ENCODE measurements at places on chromosomes 12 and 14.

DNA sequence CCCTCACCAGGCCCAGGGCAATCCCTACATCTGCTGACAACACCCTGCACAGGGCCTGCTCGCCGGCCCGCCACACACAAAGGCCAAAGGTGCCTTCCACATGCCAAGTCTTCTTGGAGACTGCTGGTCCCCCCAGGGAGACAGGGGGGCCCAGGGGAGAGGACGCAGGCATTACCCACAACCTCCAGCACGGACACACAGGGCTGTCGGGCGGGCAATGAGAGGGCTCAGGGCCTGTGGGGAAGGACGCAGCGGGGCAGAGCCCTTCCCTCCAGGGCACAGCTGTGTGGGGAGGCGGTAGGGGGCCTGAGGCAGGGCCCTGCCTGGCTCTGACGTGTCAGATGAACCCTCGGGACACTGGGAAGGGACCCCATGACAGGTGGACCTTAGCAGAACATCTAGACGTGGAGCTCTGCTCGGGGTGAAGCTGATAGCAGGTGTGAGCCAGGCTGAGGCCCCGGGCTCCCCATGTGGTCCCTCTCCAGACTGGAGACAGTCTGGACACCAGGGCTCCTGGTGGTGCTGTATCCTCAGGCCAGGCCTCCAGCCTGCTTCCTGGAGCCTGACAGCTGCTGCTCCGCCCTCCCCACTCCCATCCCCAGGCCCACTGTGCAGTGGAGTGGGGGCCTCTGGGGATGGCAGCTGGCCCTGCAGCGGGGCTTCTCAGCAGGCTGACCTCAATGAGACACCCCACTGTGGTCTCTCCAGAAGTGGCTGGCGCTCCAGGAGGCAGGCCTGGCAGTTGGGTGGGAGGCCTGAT, 31.6 kb upstream of the NUDT14 start:
- no peak for DNase-seq

DNA sequence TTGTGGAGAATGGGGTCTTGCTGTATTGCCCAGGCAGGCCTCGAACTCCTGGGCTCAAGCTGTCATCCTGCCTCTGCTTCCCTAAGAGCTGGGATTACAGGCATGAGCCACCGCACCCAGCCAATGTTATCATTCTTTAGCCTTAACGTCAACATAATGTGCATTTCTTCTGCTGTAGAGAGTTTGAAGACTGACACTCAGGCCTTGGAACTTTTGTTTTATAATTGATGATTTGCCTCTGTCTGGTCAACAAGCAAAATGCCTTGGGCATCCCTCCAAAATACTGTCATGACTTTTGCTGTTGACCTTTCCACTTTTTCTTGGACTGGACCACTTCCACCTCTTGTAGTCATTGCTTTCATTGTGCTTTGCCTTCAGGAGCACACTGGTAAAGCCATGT, 29.0 kb downstream of the FAM234B start:
- no peak for DNase-seq

DNA sequence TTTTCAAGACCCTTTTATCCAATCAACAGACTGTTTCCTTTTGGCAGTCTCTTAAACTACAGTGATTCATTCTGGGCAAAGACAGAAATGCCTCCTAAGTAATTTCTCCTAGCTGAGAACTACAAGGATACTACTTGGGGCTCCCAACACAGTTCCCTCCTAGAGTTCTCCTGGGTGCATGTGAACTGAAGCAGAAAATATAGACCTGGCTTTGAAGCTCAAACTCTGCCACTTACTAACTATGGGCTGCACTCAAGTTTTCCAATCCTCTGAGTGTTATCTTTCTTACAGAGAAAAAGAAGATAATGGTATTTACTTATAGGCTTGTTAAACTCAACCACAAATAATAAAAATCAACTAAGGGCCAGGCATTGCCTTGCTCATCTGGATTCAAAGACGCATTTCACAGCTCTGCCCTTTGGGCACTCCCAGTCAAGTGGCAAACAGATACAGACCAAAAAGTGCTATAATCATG, 97.6 kb downstream of the EFCAB11 start:
- no peak for DNase-seq

DNA sequence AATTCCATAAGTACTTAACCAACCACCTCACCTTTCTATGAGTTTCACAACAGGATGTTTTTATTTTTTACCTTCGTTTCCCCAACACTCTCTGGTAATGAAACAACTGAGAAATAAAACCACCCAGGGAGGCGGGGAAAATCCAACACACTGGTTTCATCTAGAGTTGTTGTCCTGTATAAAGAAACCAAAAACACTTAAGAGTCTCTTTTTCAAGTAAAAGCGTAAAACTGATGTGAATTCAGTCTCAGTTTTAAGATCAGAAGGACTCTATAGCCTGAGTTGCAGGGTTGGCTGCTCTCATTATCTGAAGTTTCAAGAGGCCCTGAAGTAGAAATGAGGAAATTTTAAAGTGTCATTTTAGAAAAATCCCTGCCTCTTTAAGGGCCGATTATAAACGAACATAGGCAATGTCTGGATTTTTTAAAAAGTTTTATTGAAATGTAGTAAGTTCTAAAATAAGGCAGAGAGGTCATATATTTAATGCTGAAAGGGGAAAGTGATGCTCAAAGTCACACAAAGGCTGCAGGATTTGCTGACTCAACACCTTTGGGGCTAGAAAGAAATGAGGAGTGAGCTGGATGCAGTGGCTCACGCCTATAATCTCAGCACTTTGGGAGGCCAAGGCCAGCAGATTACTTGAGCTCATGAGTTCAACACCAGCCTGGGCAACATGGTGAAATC, 27.2 kb downstream of the HIGD1C start:
- no peak for DNase-seq

DNA sequence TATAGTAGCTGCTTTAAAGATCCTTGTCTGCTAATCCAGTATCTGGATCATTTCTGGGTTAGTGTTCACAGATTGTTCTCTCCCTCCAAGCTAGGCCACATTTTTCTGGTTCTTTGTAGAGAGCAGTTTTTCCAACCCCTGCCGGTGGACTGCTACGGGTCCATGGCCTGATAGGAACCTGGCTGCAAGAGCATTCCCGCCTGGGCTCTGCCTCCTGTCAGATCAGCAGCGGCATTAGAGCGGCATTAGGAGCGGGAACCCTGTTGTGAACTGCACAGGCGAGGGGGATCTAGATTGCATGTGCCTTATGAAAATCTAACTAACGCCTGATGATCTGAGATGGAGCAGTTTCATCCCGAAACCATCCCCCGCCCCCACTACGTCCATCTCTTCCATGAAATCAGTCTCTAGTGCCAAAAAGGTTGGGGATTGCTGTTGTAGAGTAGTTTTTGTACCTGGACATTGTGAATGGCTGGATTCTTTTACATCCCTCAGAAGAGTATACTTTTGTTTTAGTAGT, 50.4 kb downstream of the MYRFL start:
- no peak for DNase-seq

DNA sequence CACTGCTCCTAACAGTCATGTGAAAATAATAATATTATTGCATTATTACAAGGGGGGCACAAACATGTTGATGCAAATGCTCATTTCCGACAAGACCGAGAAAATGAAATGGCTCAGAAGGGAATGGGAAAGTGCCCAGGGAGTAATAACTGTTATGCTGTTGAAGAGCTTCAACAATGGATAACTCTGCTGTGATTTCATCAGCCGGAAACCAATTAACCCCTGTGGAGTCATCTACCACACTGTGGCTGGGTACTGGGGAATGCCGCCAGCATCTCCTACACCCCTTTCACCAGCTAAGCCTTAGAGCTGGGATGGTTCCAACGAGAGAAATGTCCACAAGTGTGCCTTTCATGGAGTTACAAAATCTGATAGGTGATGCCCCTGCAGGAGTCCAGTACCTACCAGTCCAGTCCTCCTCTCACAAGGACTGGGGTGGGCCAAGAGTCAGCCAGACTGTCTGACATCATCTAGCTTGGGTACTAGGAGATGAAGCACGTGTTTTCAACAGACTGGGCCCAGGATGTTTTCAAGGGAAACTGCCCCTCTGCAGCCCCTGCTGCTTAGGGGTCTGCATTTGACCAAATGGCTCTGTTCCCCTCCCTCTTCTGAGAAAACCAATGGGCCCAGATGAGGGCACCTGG, 509.3 kb upstream of the CCDC196 start:
- no peak for DNase-seq
